ENCODE measurements at places on chromosomes 2 and 18.
A peak's percentile ranks its signal among the peaks of the same experiment; 100 is the strongest.

DNA sequence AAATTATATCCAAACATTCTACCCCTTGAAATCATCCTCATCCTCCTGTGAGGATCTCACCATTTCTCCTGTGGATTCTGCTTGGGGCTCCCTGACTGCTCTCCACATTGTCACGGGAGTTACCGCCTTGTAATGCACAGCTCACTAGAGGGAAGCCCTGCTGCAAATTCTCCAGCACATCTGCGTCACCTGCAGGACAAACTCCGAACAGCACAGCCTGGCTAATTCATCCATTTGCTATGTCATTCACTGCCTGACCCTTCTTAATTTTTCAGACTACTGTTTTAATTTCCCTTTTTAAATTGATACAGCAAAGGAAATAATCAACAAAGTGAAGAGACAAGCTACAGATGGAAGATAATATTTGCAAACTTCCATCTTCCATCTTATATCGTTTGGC, 627.4 kb downstream of the FBXO15 start:
- no peak for DNase-seq

GRCh38 chr2:168758970-168759820, 43.2 kb upstream of the NOSTRIN start:
- DNase-seq = peak; percentile 18

- DNase-seq = no peak
Observed at GRCh38 chr18:8264861-8265411, 344.3 kb upstream of the RAB12 start.

GRCh38 chr2:239187464-239188253, 213.2 kb downstream of the HDAC4 start:
- no peak for DNase-seq

DNA sequence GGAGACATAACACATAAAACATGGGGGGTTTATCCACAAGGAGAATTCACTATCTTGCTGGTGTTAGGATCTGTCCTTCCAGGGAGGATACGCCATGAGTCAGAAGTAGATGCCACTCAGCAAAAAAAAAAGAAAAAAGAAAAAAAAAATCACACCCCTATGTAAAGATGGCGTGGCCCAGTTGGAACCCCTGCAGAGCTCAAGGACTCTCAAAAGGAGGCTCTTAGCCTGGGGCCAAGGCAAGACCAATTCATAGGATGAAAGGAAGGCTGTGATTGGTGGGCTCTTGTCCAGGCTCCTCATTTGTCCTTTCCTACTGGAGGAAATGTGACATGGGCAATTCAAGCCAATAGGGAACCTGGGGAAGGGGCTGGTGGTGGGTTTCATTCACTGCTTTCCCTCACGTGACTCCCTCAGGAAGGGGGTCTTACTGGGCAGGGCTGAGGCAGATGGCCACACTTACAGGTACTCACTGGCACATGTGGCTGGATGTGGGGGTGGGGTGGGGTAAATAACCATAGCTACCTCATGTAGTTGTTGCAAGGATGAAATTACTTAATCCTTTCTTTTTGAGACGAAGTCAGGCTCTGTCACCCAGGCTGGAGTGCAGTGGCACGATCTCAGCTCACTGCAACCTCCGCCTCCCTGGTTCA, 38.7 kb upstream of the HAAO start:
- no peak for DNase-seq

- DNase-seq = no peak
Observed at GRCh38 chr2:24237313-24237712, 62.5 kb downstream of the FAM228A start.

DNA sequence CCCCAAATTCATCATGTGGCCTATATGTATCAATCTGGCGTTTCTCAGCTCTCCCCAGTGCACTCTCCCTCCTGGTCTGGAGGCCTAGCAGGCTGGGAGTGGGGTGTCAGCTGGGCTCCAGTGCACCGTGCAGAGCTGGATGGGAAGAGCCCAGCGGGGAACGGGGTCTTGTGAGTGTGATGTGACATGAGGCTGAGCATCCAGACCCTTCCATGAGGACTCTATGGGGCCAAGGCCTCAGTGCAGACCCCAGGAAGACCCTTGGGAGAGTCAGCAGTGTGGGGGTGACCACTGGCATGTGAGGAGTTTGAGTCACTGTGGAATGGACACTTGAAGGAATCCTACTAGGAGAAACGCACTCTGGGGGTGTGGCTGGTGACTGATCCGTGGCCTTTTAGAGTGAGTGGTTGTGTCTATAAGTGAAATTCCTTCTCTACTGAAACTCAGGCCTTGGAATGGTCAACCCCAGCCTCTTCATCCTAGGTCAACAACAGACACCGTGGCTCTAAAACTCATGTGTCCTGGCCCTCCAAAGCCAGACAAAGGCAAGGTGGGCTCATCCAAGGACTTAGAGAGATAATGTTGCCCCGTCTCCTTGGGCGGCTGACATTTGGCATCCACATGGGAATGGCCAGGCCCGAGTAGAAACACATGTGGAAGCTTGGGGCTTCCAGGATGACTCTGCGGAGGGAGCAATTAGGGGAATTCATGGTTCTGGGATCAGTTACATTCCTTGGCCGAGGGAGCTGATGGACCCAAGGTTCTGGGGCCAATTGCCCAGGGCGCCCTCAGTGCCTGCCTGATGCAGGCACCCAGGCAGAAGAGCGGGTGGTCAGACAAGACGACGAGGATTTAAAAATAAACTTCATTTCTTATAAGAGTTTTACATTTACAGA, 156.0 kb upstream of the TWIST2 start:
- no peak for DNase-seq

- DNase-seq = peak; percentile 3
Observed at GRCh38 chr2:190693533-190694232, 44.8 kb downstream of the NAB1 start.

DNA sequence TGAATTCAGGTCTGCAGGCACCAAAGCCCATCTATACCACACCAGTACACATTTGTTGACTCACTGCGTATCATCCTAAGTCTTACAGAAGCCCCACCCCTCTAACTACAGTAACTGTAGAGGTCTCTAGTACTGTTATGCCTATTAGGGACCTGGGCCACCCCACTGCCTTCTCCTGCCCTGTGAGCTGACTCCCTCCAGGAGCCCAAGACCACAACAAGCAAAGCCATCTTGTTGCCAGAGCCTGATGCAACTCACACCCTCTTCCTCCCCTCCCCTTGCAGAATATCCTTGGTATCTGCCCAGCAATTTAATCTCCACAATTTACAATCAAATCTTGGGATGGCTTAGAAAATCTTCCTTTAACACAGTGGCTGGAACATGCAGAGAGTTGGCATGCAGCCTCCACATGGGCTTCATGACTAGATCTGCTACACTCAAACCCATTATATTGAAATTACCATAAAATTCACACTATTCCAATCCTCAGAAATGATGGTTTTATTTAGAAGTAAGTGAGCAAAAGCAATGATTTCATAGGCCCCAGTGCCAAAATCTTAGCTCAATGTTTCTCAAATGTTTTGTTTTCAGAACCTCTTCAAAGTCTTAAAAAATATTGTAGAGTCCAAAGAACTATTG, 17.7 kb upstream of the CYP1B1 start:
- no peak for DNase-seq

DNA sequence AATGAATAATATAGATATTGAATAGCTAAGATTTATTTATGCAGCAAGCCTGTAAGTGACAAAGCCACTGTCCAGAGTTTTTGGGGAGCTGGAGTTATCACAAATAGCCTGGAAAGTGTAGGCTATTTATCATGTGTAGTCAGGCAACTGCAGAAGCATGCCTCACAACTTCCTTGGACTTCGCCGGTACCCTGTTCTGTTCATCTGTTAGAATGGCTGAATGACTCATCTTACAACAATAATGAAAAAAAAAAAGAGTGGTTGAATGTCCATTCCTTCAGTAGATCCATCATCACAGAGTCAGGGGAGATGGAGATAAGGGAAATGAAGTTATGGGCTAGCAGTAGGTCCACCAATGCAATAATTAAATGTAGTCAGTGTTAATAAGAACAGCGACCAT, 24.0 kb upstream of the ATP5MC3 start:
- DNase-seq = no peak

GRCh38 chr2:101273056-101273455, 20.4 kb downstream of the CNOT11 start:
- DNase-seq = no peak

DNA sequence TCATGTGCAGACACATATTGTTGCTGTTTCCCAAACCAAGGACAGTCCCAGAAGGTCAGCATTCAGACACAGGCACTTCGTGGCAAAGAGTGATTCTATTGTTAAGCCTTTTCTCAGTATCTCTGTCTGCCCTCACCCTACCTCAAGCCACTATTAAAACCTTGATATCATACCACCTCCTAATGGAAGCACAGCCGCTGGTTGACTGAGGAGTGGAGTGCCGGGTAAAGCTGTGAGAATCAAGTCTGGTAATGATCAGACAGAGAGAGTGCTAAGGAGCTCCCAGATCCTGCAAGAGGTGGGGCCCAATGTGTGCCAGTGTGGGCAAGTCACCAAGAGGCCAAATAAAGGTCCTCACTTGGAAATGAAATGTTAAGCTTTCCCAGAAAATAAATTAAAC, 819.5 kb downstream of the BCL11A start:
- no peak for DNase-seq

GRCh38 chr2:217413193-217413592, 553.3 kb upstream of the TNP1 start:
- DNase-seq = no peak
